Activated CD4-positive, alpha-beta T cell treated with anti-CD3 and anti-CD28 coated beads, Interleukin-2, amount 50 U/mL, for 4 hours (primary cell): ENCODE measurements at places on chromosomes 3 and 15.

DNA sequence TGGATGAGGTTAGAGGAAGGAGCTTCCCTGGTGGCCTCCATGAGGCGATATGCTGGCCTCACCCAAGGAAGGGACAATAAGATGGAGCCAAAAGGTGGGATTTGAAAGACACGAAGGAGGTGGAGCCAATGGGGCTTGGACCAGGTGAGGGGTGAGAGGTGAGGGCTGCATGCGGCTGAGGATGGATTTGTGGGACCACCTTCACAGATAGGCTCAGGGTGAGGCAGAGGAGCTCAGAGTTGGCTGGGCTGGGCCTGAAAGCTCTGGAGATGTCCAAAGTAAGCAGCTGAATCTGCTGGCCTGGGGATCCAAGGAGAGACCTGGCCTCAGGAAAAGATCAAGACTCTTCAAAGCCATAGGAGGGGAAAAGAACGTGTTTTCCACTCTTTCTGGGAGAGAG is 49.8 kb downstream of the EXOG start:
- no peak for DNase-seq

DNA sequence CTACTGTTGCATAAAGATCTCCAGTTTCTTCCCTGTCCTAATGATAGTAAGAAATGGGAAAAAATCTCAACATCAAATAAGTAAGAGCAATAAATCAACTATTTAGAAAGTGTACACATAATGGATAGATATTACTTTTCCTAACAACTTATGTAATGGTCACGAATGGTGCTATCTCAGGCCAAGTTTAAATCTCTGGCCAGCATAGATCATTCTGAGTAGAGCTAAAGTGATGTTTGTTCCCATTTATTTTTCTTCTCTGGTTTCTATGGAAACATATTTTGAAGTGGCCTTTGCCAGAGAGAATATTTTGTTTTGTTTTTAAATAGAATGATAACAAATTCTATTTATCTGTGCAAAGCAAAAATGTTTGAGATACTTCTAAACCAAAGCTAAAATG is 249.7 kb upstream of the TTC14 start:
- no peak for DNase-seq

DNA sequence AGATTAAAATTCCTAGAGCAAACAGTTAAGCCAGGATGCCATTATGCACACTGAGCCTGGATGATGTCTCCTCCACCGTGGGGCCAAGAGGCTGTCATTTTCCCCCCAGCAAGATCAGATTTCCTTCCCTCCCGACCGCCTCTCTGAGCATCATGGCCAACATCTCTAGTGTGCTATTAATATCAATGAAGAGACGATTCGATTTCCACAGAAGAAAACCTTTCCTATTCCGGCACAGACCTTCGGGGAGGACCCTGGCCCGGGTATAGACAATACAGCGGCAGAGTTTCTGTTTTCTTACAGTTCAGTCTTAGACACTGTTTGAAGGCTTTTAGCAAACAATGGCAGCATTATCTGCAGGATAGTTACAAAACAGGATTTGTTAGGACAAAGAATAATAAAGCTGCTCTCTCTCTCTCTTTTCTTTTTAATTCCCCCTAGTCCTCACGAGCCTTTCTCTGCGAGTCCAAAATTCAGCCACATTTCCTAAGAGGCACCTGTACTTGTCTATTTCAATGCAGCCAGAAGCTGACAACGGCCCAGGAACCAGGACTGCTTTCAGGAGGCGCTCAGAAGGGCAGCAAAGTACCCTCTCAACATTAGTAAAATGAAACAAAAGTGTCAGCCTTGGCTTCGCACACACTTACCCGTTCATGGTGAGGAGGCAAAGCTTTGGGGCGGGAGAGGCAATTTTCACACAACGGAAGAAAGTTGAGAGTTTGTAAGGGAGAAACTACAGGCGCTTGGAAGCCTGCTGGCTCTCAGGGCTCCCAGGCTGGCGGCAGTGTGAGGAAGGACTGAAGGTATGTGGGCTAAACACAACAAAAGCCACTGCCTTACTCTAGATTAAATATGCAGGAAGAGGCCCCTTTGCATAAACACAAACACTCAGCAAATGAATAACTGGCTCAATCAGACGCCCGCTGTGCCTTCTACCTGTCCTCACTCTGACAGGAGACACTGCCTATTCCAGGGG is 278.0 kb downstream of the FOXP1 start:
- no peak for DNase-seq

DNA sequence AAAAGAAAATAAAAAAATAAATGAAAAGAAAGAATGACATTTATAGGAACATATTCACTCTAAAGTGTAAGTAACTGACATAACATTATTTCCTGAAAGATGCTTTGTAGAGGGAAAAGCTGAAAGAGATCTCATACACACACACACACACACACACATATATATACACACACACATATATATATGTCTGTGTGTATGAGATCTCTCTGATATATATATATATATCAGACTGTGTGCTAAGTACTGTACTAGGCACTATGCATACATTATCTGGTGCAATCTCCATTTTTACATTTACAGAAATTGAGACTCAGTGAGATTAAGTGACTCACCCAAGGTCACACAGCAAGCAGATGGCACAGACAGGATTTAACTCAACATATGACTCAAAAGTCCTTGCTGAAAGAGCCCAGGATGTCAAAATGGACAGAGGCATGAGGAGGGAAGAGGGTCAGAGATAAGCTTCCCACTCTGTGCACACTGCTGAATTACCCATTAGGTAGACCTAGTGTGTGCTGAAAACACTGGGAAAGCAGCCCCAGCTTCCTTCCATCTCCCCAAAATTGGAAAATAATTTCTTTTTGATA is 15.0 kb downstream of the BHLHE40 start:
- no peak for DNase-seq

DNA sequence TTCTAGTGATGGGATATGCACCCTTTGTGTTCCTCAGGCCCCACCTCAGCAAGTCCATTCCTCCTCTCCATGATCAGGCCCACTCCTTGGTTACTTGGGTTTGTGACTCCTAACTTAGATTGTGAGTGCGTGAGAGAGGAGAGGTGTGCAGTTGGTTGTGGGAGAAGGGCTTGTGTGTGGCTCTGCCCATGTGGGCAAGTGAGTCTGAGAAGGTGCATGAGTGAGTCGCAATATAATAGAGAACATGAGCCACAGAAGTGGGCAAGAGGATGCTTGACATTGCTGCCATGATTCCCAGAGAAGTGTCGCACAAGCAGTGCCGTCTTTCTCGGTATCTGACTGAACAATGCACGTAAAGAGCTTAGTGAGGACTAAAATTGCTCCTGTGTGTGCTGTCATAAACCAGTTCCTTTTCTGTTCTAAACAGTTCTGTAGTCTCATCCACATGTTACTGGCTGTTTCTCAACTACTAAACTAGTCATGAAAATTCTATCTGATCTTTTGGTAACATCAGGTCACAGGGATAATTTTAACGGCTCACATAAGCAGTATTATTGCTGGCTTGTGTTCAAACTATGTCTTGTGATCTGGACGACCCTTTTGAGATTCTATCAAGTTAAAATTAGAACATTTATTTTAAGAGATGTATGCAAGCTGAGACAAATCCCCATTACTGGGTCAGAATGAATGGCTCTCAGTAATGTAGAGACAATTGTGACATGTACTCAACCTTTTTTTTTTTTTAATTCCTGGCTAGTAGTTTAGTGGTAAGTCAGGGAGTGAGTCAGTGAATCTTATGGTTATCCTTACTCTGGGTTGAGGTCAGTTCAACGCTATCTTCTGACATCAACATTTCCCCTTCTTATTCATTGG is 25.6 kb downstream of the GYG1 start:
- no peak for DNase-seq

GRCh38 chr3:172038798-172039435 is 461 bp upstream of the FNDC3B start:
- no peak for DNase-seq

GRCh38 chr3:175294793-175295192 is 435.7 kb downstream of the NAALADL2 start:
- no peak for DNase-seq

DNA sequence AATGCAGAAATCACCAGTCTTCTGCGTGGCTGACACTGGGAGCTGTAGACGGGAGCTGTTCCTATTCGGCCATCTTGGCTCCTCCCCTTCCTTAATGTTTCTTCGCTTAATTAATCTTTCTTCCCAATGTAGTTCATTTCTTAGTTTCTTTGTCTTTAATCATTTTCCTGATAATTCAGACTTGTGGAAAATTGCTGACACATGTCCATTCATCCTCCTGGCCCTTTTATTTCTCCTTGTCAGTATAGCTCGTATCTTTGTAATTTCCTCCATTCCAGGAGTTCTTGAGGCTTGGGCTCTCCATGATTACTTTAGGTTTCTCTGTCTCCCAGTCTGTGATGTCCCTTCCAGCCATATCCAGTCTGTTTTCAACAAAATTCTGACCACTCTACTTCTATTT is 98.7 kb downstream of the UBE2E2 start:
- DNase-seq, result no peak

DNA sequence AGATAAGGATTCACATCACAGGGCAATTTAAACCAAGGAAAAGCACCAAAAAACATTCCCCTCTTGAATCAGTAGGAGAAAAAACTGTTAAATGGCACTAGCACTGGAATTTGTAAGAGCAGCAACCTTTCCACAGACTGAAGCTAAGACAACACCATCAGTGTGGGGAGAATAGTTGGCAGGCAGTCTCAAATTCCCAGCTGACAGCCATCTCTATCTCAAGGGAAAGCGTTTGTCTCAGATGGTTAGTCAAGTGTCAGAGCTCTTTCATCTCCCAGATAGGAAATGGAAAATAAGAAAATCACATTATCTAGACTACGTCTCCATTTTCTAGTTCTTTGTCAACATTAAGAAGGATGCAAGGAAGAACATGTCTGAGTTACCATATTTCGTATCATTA is 228.7 kb downstream of the WDR72 start:
- DNase-seq, result no peak

- no peak for DNase-seq
Measured at GRCh38 chr15:37208146-37209040, 108.0 kb upstream of the MEIS2 start.

DNA sequence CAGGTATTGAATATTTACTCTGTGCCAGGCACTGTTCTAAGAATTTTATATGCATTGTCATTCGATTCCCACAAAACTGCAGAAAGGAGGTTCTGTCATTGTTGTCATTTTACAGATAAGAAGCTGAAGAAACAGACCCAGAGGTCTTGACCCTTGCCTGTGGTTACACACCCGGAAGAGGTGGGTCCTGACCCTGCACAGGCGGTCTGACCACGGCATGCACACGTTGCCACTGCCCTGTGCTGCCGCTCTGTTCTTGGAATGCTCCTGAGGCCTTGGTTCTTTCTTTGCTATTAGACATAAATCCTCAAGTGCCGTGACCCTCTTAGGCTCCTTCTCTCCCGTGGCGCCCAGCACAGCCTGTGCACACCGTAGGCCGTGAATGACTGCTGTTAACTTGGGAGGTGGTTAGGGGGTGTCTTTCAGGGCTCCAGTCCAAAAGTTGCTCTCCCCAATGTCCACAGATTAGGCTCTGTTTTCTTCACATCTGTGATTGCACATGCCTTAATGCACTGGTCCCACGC is 74.1 kb upstream of the PLXNA1 start:
- no peak for DNase-seq

- no peak for DNase-seq
Measured at GRCh38 chr15:57213862-57214261, 162.4 kb upstream of the CGNL1 start.

- no peak for DNase-seq
Measured at GRCh38 chr15:57156210-57156884, 220.0 kb upstream of the CGNL1 start.
